Left ventricle myocardium inferior (tissue), 1 donor: ENCODE measurements at places on chromosomes 11 and 22.

- DNase-seq = peak; percentile 26
Measured at GRCh38 chr22:36611241-36611976, 82.4 kb upstream of the EIF3D start.

- DNase-seq = no peak
Measured at GRCh38 chr11:44941259-44942021, 9.2 kb downstream of the TP53I11 start.

DNA sequence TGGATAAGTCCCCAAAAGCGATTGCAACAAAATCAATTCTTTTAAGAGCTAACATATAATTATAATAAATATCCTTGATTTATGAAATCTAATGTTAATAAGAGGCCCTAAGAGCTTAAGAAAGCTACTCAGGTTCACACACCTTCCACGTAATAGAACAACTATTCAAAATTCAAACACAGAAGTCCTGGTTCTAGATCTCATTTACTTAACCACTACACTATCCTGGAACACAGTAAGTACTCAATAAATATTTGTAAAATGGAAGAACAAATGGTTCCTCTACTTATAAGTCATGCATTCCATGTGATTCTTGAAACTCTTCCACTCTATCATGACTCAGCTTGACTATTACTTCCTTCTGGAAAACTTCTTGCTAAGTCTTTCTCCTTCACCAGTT lies 268.2 kb downstream of the FAM181B start:
- DNase-seq = no peak

GRCh38 chr22:20436307-20436767 lies 1.3 kb downstream of the SCARF2 start:
- no peak for DNase-seq

- no peak for DNase-seq
Measured at GRCh38 chr11:40958707-40959106, 500.7 kb downstream of the LRRC4C start.

DNA sequence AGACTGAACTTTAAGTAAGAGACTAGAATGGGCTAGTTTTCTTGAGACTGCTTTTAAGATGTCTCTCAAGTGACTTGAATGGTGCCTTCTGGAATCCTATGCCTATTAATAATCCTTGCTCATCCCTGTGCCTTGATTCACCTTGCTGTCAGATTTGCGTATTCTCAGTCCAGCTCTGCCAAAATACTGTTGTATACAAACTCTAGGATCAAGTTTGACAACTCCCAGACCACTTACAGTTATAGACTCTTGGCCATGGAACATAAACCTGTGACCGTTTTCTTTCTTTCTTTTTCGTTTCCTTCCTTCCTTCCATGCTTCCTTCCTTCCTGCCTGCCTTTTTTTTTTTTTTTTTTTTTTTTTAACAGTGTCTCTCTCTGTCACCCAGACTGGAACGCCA lies 2390.9 kb upstream of the RAG2 start:
- DNase-seq = no peak

- no peak for DNase-seq
Measured at GRCh38 chr11:98296091-98296880, 724.5 kb upstream of the CNTN5 start.

- no peak for DNase-seq
Measured at GRCh38 chr11:59254286-59254685, 41.6 kb upstream of the MPEG1 start.

- no peak for DNase-seq
Measured at GRCh38 chr11:30435488-30435887, 112.6 kb downstream of the ARL14EP start.

GRCh38 chr11:88344869-88345268 lies 7.3 kb upstream of the CTSC start:
- DNase-seq = no peak

- DNase-seq = no peak
Measured at GRCh38 chr11:47750725-47751124, 16.4 kb downstream of the FNBP4 start.

DNA sequence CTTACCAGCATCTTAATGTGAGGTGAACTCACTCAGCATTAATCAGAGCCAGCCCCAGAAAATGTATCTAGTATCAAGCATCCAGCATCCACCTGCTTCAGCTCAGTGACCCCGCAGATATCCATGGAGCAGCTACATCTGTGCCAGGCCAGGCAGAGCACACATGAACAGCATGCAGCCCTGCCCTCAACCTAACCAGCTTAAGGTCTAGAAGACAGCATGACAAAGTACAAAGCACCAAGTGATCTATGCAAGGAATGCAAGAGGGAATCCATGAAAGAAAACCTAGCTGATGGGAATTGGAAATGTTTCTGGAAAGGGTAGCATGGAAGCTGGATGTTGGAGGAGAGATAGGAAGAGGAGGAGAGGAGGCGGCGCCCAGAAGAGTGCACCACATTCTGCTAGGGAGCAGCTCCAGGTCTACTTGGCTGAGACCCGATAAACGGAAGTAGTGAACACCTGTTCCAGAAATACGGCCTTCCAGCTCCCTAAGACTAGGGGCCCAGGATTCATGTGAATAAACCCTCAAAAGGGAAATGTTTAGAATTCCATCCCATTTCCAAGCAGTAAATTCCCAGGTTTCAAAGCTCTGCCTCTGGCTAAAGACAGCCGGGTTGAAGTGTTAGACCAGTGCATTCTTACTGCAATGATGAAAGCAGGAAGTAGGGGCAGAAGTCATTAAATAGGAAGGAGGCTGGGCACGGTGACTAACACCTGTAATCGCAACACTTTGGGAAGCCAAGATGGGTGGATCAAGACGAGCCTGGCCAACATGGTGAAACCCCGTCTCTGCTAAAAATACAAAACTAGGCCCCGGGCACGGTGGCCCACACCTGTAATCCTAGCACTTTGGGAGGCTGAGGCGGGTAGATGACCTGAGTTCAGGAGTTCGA lies 23.5 kb upstream of the L3MBTL2 start:
- no peak for DNase-seq

DNA sequence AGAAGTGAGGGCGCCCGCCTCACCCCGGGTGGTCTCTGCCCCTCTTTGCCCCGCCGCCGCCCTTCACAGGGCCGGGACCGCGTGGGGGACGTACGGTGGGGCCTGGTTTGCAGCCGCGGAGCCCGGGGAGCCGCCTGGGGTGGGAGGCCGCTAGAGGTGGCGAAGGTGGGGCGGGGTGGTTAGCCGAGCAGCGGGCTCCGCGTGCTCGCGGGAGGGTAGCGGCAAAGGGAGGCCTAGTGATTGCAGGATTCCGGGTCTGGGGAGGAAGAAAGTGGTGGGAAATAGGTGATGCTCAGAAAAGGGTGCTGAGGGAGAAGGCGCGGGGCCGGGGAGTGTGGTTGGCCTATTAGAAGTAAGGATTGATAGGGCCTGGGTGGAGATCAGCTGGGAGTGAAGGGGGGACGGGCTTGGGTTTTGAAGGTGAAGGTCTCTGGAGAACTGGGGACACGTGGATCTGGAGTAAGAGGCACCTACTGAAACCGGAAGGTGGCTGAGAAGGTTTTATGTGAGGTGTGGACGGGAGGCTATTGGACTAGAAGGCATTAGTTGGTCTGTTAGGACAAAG lies 571 bp downstream of the FAR1 start:
- peak; percentile 36 for DNase-seq

- no peak for DNase-seq
Measured at GRCh38 chr22:22085702-22086500, 103.3 kb upstream of the TOP3B start.

DNA sequence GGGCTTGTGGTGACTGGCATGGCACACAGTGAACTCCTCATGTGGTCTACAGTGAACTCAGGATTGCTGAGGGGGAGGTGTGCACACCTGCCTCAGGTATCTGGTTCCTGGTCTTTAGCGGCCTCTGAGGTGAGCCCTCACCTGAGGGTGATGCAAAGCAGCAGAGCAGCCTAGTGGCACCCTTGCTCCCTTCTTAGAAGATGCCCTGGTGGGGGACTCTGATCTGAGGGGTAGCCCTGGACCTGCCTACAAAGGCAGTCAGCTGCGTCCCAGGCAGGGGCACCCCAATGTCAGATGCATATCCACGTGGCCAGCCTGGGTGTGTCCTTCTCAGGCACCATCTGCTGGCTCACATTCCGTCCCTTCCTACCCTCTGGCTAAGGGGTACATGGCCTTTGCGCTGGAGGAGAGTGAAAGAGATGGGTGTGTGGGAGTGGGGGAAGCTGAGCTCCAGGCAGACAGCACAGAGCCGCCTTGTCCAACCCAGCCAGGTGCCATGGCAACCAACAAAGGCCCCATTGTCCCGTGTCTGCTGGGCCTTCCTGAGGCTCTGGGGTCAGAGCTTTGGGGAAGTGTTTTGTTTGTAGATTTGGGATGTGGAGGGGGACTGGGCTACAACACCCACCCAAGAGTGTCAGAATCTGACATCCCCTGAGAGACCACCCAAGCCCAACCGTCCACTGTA lies 5.8 kb downstream of the PLEKHB1 start:
- no peak for DNase-seq

DNA sequence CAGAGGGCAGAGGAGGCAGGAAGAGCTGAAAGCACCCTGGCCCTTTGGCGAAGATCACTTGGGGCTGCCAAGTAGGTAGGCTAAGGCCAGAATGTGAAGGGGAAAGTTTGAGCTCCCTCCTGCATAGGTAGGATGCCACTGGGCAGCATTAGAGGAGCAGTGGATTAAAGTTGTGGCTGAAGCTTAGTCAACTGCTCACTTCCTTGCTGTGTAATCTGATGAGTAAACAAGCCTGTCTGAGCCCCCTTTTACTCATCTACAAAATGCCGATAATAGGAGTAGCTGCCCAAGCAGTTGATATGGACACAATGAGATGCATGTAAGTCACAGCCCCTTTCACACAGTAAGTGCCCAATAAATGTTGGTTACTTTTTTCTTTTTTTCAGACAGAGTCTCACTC lies 216.4 kb downstream of the MN1 start:
- DNase-seq = no peak

DNA sequence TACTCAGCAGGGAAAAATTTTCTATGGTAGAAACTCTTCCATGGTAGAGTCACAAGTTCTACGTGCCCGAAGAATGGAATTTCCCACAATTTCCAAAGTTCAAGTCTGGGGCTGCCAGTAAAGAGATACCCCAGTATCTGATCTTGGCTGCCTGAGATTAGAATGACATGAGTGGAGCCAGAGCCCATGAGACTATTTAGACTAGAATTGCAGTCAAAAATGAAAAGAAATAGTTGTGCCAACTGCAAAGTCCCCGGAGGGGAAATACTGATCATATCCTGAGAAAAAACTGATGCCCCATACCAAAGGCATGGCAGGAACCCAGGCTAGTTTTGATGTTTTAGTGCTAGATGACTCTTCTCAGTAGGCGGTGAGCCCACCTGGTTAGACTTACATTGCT lies 11.2 kb downstream of the MAJIN start:
- DNase-seq = no peak

DNA sequence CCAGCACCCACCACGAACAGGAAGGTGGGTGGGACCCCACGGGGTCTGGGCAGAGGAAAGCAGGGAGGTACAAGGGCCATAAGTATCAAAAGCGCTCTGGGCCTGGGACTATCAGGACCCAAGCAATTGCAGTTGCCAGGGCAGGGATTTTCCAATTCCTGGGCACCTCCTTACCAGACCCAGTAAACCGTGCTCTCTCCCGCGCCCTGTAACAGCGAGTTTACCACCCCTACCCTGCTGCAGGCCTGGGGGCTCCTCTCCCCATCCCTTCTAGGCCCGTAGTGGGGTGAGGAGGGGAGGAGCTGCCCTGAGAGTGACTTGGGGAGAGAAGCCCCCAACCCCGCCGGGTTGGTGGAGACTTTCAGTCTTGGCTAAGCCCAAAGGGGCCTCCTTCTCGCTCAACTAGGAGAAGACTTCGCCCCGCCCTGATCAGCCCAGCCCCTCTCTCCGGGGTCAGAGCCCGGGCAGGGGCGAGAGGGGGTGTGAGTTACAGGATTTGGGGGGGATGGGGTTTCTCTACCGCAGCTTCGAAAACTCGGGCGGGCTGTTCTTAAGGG lies 5.4 kb downstream of the PAX6 start:
- no peak for DNase-seq

GRCh38 chr11:134576286-134576685 lies 164.2 kb upstream of the B3GAT1 start:
- no peak for DNase-seq

GRCh38 chr22:19688301-19689290 lies 25.7 kb upstream of the SEPTIN5 start:
- DNase-seq = no peak

DNA sequence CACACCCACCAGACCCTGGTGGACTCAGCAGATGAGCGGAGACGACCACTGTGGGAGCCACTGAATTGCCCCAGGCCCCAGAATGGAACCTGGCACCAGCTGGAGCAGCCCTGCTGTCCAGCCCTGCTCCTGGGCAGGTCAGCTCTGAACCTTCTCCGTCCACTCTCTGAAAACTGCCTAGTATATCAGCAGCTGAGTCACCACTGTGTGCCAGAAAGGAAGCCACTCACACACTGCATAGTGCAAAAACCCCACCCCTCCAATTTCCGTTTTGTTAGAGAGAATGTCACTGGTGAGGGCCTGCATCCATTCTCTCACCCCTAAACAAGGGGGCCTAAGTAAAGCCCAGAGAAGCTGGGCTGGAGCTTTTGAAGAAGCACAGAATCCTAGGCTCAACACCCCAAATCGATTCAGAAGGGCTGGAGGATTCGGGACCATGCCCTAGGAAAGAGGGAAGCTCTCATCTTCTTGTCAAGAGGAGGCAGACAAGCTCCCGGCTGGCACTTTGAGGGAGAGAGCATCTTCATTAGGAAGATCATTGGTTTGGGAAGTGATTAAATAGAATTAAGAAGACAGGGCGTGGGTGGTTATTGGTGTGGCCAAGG lies 44.5 kb downstream of the GALNT18 start:
- no peak for DNase-seq

DNA sequence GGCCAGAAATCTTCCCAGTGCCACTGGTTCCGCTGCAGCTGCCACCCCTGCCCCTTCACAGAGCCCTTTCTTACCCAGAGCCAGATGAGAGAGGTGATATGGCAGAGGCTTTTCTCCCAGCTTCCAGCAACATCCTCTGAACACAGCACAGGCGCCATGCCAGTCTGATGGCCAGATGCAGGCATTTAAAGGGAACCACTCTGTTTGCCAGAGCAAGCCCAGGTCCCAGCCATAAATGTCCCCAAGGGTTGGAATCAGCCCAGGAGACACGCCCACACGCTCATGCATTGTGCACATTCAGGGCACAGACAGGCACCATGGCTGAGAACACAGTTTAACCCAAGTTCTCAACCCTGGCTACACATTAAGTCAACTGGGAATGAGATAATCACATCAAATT lies 114.3 kb upstream of the CSNK2A3 start:
- DNase-seq = no peak
